ENCODE measurements at places on chromosomes 12 and 14. TPM values are rescaled to one million over a fixed set of nuclear protein-coding genes. Genes with fewer than 3 reads are reported as not detected.

The CLEC2B gene
- 3.9 TPM for total RNA-seq

- no peaks in the 10 kb centered on the region for H3K27me3 ChIP-seq
- H3K4me3 ChIP-seq: no peak overlapping the region
- H3K36me3 ChIP-seq: no peaks in the 10 kb centered on the region
- no peak for DNase-seq
Observed at GRCh38 chr14:43031598-43031997, 1424.9 kb downstream of the LRFN5 start.

GRCh38 chr14:76355771-76356170 lies 20.2 kb upstream of the ESRRB start:
- H3K27ac ChIP-seq: no peak overlapping the region
- peaks cover 79% of the 10 kb centered on the region for H3K27me3 ChIP-seq
- H3K36me3 ChIP-seq: no peaks in the 10 kb centered on the region
- no peak overlapping the region for H3K4me3 ChIP-seq
- no peak for DNase-seq
- H3K4me1 ChIP-seq: no peaks in the 10 kb centered on the region

DNA sequence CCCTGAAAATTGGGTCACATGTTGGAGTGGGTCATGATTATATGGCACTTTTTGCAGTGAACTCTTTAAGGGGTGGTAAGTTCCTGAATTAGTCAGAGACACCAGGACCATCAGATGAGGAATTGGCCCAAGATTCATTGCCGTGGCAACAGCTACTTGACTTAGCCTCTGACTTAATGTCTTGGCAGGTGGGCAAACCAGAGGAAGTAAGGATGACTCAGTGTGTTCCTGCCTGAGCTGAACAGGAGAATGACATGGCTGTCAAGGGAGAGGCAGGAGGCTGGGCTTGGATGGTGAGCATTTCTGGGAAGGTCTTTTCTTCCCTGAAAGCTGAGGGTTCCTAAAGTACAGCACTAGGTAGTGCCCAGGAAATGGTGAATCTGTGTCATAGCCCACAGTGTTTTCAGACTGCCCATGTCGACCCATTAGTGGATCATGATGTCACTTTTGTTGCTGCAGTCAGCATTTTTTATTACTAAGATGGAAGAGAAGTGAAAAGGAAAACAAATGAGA lies 170.1 kb upstream of the PWP1 start:
- peak; percentile 58 for DNase-seq
- H3K4me3 ChIP-seq: no peak overlapping the region
- H3K27ac ChIP-seq: peak overlapping the region; percentile 77
- H3K36me3 ChIP-seq: no peaks in the 10 kb centered on the region
- H3K27me3 ChIP-seq: no peaks in the 10 kb centered on the region

The PLBD1 gene
- total RNA-seq: 13.8 TPM

The WNT5B gene
- 50.2 TPM for total RNA-seq

- H3K4me3 ChIP-seq: no peak overlapping the region
- no peak overlapping the region for H3K27ac ChIP-seq
- peaks cover 10% of the 10 kb centered on the region for H3K4me1 ChIP-seq
- no peak for DNase-seq
- H3K27me3 ChIP-seq: no peaks in the 10 kb centered on the region
Observed at GRCh38 chr12:56014205-56014604, 6.6 kb upstream of the IKZF4 start.

DNA sequence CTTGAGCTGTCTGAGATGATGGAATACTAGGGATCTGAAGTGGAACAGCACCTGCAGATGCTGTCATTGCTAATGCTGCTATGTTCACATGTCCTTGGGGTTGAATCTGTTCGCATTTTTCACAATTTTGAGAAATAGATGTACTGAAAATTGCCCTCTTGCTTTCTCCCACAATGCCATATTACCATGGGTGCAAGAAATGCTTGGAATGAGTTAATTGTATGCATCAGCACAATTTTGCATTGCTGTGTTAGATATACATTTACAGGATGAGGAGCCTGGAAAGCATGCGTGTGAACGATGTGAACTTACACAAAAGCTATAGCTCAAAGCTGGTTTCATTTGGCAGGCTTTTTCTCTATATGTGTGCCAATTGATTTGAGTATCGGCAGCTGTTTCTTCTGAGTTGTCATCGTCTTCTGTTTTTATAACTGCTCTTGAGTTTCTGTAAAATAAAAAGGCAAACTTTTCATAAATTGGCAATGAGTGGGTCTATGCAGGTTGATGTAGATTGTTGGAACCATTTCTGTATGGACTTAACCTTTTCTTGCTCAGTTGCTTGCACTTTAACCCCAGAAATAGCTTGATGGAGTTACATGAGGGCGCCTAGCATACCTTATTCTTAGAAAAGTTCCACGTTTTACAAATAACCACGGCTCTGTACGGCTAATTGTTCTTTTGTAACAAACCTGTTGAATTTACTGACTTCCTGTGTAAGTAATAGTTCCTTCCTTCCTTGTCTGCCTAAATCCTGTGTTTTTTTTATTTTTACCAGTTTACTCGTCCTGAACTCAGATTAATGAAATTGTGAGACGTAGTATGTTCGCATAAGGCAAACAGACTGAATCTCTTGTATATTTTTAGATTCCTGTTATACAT lies 105.9 kb downstream of the FGD4 start:
- no peaks in the 10 kb centered on the region for H3K36me3 ChIP-seq
- H3K4me3 ChIP-seq: no peak overlapping the region
- H3K27me3 ChIP-seq: no peaks in the 10 kb centered on the region

DNA sequence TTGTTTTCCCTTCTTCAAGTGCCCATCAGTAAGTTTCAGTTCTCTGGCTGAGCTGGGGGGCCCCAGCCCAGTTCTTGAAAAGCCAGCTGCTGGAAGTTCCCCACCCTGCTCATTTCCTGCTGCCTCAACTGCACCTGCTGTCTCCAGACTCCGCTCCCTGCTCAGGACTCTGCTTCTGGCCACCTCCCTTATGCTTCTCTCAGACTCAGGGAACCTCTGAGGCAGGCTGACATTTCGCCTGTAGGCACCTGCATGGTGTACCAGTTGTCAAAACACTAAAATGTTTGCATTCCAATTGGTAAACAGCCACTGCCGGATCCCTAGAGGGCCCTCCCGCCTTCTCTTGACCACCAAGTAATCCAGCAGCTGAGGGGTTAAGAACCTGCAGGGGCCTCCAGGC lies 136.5 kb upstream of the VRK1 start:
- no peak for DNase-seq
- no peak overlapping the region for H3K4me3 ChIP-seq
- peaks cover 48% of the 10 kb centered on the region for H3K27me3 ChIP-seq
- H3K36me3 ChIP-seq: no peaks in the 10 kb centered on the region

The CPNE8 gene
- 10.7 TPM for total RNA-seq

GRCh38 chr14:36579573-36580140 lies 2.8 kb downstream of the NKX2-8 start:
- no peaks in the 10 kb centered on the region for H3K27me3 ChIP-seq
- no peaks in the 10 kb centered on the region for H3K36me3 ChIP-seq
- H3K4me3 ChIP-seq: no peak overlapping the region
- DNase-seq: no peak
- H3K4me1 ChIP-seq: no peaks in the 10 kb centered on the region
- H3K27ac ChIP-seq: no peak overlapping the region

The SDSL gene
- 26.6 TPM for total RNA-seq

The PPM1A gene
- 60.9 TPM for total RNA-seq

The IL22 gene
- total RNA-seq: not detected

DNA sequence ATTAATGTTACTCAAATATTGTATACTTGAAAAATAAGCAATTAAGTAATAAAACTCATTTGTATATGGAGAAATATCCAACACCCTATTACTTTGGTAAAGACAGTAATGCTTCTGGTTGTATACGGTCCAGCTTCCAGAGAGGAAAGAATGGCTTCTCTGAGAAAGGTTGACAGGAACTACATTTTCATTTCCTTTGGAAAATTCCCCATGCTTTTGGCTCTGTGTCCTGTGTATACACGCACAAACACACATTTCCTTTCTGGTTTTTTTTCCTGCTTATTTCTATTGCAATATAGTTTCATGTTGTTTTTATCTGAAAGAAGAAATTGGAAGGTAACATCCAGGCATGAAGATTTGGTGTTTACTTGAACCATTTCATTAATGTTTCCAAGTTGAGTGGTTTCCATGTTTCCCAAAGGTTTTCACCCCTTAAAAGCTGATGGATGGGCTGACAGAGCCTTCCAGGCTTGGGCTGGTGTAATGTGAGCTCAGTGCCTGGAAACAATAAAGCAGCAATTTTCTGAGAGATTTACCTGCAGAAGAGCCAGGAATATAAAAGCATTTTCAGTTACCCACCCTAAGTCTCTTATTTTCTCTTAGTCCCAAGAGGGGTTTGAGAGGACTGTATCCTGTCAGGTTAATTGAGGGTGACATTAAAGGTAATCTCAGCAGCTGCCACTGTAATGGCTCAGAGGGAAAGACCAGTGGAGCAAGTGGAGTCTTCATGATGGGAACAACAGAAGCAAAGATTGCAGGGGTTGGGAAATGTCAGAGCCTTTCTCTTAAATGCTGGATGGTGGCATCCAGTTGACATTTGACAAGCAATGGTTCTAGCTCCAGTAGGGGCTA lies 33.4 kb upstream of the TMTC1 start:
- no peak for DNase-seq
- no peak overlapping the region for H3K27ac ChIP-seq
- no peak overlapping the region for H3K4me3 ChIP-seq
- no peaks in the 10 kb centered on the region for H3K27me3 ChIP-seq

GRCh38 chr12:111213561-111213960 lies 155.3 kb downstream of the PHETA1 start:
- no peak overlapping the region for H3K27ac ChIP-seq
- no peak overlapping the region for H3K4me3 ChIP-seq
- H3K27me3 ChIP-seq: peaks cover 100% of the 10 kb centered on the region
- no peak for DNase-seq

All from PC-9 (cell line).